Fibroblast of upper back skin (primary cell): ENCODE measurements at places on chromosomes 6 and 20.

DNA sequence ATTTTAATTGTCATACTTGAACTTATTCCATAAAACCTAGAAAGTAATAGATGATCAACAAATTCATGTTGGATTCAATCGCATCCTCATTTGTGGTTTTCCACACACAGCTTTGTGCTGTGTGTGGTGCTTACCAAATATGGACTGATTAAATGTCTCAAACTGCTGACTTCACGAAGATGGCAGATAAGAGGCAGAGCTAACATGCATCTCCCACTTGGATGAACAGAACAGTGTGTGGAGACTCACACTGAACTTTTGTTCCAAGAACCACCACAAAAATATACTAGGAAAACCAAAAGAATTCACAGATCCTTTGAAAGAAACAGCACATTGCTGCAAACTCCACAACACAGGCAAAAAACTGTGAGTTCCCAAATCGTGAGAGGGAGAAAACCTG is 603.7 kb downstream of the TENT5A start:
- DNase-seq = peak; percentile 66

DNA sequence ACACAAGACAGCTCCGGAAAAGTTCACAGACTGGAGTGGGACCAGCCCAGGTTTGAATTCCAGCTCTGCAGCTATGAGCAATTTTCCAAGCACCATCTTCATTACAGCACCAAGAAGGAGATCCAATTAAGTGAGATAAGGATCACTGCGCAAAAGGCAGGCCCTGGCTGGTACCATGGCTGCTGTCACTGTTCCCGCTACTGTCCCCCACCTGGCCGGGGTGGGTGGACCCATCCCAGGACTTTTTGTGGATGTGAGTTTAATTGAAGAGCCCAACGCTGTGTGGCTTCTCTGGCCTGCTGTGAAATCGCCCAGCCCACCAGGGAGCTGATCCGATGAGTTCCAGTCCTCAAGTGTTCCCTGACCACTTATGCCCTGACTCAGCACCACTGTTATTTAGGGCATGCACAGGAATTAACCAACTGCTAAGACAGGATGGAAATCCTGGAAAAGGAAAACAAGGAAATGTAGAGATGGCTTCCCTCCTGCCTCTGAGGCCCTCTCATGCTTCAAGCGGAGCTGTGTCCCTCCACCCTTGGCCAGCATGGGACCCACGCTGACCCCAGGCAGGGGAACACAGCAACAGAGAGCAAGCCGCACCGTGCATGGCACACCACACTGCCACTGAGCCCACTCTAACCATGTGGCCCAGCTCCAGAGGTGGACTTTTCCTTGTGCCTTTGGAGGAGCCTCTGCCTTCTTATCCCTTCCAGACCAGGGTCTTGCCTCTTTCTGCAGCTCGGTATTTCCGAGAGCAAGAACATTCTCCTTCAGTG is 150.0 kb upstream of the CST7 start:
- peak; percentile 70 for DNase-seq

- peak; percentile 23 for DNase-seq
Measured at GRCh38 chr20:15682690-15683089, 890.6 kb downstream of the KIF16B start.

DNA sequence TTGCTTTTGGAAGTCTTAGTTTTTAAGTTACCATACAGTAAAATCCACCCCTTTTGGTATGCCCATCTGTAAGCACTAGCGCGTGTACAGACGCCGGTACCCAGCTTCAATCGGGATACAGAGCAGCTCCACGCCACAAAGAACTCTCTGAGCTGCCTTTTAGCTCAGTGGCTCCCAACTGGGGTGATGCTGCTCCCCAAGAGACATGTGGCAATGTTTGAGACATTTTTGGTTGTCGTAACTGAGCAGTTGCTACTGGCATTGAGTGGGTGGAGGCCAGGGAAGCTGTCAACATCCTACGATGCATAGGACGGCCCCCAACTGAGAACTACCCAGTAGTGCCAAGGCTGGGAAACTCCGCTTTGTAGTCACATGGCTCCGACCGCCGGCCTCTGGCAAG is 73.3 kb downstream of the BMP7 start:
- DNase-seq = no peak

DNA sequence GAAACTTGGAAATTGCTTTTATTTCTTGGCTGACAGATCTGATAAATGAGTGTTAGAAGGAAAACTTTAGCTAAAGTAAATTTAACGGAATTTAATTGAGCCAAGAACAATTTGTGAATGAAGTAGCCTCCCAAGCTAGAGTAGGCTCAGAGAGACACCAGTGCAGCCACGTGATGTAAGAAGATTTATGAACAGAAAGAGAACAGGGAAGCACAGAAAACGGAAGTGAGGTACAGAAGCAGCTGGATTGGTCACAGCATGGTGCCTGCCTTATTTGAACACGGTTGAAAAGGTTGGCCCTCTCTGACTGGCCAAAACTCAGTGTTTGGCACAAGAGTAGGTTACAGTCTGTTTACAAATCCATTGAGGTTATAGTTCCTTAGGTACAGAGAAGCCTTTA is 29.5 kb upstream of the IFNGR1 start:
- DNase-seq = no peak

DNA sequence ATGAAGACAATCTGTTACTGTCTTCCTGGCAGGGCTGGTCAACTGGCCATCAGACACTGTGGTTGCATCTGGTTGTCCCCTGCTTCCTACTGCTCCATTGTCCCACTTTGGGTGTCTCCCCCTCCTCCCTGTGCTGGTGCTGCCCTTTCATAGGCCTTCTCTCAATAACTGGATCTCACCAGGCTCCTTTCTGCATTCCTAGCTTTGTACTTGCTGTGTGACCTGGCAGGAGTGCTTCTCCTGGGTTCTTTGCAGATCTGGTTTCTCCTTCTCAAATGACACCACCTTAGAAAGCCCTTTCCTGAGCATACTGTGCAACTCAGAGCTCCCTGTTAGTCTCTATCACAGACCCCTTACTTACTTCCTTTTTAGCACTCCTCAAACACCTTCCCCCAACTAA is 223.0 kb downstream of the BCKDHB start:
- no peak for DNase-seq

DNA sequence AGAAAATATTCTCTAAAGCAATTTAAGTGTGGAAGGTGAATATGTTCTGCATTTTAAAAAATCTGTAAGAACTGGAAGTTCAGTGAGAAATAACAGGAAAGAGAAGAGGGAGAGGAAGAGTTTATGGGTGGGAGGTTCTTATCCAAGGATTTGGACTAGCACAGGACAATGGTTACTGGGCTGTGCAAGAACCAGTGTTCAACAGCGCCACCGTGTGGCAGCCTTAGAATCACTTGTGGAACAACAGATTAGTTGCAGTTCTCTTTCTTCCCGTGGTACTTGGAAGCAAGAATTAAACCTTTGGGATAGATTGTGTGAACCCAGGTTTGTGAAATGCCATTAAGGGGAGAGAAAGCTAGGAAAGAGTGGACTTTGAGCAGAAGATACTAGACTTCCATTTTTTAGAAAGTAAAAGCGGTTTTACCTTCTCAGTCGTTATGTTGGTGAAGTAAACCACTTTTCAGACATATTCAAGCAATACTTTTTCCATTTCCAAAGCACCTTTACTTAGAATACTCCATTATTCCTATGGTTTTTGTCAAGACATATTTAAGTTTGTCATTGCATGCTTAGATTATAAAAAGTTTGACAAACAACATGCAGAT is 436.7 kb downstream of the RNF144B start:
- no peak for DNase-seq

DNA sequence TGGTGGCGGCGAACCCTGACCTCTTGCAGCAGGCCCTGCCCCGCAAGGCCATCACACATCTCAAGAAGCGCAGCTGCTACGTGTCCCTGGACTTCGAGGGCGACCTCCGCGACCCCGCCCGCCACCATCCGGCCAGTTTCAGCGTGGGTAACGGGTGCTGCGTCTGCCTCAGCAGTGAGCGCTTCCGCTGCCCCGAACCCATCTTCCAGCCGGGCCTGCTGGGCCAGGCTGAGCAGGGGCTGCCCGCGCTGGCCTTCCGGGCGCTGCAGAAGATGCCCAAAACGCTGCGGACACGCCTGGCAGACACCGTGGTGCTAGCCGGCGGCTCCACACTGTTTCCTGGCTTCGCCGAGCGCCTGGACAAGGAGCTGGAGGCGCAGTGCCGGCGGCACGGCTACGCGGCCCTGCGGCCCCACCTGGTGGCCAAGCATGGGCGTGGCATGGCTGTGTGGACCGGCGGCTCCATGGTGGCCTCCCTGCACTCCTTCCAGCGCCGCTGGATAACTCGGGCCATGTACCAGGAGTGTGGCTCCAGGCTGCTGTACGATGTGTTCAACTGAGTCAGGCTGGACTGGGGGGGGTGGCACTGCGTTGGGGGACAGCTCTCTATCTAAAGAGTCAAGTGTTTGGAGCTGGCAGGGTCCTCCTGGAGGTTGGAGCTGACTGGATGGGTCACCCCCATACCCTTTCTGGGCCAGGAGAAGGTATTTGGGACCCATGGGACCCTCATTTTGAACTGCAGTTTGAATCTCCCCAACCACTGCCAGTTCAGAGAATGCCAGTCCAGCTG is 1.1 kb downstream of the ACTL10 start:
- DNase-seq = peak; percentile 66

DNA sequence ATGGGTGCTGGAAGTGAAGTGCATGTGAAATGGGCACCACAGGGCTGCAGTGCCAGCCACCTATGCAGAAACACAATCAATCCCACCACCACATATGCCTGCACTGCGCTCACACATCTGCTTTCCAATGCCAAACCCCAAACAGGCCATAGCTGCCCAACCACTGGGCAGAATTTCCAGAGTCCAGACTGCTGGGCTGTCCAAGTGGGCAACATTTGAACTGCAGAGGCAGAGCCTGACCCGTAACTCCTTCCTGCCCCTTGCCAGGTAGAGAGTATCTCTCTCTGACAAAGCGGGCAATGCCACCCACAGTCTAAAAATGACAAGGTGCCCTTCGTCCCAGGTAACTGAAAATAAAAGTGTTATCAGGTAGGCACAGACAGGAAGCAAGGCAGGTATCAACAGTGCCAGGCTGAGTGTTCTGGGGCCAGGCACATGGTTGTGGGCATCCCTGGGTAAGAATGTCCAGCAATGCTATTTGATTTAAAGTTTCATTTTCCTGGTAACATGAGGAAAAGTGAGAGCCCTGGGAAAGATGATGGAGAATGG is 79.5 kb downstream of the FOXA2 start:
- DNase-seq = no peak

DNA sequence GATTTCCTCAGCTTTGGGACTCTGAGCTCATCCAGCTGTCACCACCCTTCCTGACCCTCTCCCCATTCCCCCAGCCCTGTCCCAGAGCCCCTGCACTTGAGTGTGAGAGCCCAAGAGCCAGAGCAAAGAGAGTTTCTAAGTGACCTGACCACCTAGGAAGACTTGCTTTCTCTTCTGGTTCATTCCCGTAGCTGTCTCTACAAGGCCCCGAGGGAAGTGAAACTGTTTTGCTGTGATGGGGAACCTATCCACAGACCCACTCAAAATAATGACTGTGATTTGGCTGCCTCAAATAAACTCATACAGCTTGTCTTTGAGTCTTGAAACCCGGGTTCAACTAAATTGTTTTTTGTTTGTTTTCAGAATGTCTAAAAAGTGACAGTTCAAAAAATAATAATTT is 74.6 kb upstream of the XRN2 start:
- no peak for DNase-seq

DNA sequence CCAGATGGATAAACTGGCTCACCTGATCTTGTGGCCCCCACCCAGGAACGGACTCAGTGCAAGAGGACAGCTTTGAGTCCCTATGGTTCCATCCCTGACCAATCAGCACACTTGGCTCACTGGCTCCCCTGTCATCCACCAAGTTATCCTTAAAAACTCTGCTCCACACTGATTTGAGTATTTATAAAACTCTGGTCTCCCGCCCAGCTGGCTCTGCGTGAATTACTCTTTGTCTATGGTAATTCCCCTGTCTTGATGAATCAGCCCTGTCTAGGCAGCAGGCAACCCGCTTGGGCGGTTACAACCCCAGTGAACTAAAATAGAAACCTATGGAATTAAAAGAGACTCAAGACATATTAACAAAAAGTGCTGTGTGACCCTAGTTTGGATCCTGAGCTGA is 38.1 kb upstream of the CD83 start:
- peak; percentile 36 for DNase-seq

DNA sequence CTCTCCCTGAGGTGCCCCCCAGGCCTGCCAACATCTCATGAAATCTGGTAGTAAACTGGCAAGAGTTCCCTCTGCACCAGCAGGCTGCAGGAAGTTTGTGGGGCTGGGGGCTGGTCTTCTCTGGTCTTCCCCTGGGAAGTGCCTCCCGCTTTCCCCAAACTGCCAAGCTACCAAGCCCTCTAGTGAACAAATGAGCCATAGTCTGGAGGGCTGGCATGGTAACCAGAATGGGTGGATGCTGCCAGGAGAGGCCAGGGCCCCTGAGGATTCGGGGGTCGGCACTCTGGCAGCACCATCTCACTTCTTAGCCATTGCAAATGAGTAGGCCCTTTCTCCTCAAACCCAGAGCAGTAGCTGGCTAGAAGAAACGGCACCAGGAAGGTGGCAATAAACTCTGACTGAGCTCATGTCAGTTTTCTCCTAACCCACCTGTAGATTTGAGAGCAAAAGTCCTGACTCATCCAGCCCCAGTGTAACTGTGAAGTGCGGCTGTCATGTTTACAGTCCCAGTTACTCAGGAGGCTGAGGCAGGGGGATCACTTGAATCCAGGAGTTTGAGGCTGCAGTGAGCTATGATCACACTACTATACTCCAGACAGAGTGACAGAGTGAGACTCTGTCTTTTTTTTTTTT is 35.9 kb downstream of the ZC3H12D start:
- no peak for DNase-seq

DNA sequence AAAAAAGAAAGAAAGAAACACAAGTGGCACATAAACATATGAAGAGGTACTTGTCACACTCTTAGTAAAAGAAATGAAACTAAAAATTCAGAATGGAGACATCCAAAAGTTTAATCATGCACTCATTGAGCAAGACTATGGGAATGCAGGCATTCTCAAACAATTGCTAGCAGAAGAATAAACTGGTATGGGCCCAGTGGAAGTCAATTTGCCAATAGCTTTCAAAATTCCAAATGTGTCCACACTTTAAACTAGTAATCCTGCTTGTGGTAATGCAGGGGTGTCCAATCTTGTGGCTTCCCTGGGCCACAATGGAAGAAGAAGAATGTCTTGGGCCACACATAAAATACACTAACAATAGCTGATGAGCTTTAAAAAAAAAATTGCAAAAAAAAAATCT is 97.4 kb downstream of the EPB41L2 start:
- peak; percentile 79 for DNase-seq

DNA sequence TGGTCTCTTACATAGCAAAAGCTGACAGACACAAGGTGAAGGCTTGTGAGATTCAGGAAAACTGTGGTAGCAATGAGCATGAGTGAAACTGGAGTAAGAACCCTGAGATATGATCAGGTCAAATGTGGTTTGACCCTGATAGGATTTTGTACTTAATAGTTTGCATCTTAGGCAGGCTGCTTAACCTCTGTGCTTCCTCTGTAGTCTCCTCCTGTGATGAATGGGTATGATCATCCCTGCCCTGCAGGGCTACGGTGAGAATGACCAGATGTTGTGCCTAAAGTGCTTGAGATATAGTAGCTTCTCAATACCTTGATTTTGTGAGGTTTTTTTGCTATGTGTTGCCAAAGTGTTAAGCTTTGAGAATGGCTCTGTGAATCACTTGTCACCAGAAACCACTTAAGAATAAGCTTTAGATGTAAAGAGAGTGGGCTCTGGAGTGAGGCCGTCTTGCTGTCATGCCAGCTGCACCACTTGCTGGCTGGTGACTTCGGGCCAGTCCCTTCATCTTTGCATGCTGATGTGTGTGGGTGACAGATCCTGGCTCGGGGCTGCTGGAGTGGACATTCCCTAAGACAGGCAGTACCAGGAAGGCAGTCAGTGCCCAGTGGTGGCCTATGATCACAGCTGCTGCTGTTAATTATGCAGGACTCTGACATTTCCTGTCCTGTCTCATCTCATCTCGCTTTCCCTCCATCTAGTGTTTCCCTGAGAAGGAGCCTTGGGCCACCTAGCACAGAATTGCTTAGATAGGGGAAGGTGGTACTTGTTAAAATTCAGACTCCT is 254.7 kb downstream of the NFATC2 start:
- no peak for DNase-seq
